Kidney epithelial cell (primary cell): ENCODE measurements at places on chromosomes 2 and 18. TPM values are rescaled to one million over a fixed set of nuclear protein-coding genes. Genes with fewer than 3 reads are reported as not detected.

- no peak for DNase-seq
Measured at GRCh38 chr18:57437402-57437765, 2.2 kb downstream of the ONECUT2 start.

DNA sequence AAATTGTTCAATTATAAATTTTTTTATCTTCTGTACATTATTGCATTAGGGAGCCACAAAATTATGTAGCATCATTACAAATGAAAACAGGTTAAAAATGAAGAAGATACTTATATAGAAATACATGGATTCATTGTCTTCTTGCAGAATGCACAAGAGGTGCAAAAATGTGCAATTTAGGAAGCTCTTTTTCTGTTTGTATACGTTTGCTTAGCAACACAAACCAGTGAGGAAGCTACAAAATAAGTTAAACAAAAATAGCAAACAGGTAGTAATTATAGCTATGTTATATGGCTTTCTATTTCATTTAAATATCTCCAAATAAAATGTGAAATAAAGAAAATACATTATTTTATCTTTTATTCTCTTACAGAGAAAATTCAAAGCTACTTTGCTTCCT, 177.6 kb upstream of the SESTD1 start:
- no peak for DNase-seq

GRCh38 chr2:152445791-152446201, 110.8 kb downstream of the FMNL2 start:
- peak; percentile 72 for DNase-seq

GRCh38 chr18:21393986-21394385, 152.0 kb downstream of the GREB1L start:
- DNase-seq = no peak

DNA sequence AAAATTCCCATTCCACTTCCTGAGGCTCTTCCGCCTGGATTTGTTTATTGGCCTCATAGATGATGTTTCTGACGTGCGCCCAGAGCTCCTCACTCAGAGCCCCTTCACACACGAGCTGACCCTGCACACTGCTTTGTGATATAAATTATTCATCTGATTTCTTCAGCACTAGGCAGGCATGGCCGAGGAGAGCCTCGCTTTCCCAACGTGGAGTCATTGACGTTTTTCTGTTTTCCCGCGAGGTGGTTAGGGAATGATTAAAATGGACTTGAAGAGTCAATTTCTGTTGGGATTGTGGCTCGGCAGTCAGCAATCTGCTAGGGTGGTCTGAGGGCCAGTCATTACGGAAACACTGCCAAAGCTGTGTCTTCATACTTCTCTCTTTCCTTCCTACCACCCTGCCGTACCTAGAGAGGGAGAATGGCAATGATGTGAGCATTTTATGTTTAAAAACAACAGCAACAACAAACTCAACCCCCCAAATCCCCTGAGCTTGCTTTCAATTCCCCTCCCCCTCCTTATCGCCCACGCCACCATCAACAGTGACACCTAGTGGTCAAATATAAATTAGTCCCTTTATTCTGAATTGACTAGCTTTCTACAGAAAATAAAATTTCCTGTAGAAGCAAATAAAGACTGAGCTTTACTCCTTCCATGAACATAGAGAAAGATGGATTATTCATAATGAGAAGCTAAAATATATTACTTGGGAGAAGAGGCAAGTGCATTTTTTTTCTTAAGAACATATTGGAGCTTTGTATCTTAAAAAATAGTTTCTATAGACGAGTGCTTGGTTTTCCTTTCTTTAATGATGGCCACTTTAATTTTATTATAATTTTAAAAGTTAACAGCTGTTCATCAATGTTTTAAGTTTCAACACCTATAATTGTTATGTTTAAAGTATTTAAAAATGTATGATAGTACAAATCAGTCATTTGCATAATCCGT, 285.1 kb downstream of the MTX2 start:
- DNase-seq = no peak

Gene WNT10A
- total RNA-seq = 5.6 and 7.1 TPM in 2 replicates

Gene PTPN2
- 28.2 and 38.5 TPM in 2 replicates for total RNA-seq
